ENCODE measurements at places on chromosomes 5 and 9.

DNA sequence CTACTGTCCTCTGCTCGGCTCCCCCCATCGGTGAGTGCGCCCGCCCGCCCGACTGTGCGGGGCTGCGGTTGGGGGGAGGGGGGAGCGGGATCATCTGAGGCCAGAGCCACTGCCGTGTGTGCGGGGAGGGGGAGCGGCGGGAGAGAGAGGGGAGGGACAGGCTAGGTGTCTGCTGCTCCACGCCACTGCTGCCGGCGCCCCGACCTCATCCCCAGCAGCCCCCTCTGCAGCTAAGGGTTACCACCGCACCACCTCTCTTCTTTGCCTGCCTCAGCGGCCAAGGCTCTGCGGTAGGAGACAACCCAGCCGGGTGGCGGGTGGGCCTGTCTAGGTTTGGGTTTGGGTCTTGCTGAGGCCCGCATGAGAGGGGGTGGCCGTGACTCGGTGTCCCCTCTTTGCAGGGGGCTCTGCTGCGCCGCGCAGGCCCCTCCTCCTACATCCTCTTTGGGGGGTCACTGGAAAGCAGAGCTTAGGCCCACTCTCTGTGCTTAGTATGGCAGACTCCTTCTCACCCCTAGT, 670 bp upstream of the PURA start:
- peak; percentile 23 for DNase-seq

GRCh38 chr5:53481887-53482716, 1.7 kb downstream of the FST start:
- DNase-seq: peak; percentile 65

GRCh38 chr5:171808453-171808852, 22.8 kb downstream of the SMIM23 start:
- no peak for DNase-seq

- no peak for DNase-seq
Observed at GRCh38 chr5:386432-387341, 56.3 kb upstream of the EXOC3 start.

DNA sequence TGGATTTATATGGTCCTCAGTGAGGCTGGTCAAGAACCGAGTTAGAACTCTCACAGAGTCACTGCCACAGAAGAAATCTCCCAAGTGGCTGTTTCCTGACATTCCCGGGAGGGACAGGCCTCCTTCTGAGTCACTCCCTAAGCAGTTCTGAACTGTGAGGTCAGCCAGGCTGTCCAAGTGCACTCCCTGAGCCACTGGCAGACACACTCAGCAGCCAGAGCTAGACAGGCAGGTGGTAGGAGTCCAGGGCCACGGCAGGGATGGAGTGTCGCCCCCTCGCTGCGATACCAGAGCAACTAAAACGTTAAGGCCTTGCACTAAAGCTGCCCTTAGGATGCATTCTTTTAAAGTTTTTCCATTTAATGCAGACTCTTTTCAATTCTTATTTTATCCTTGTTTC, 3.4 kb downstream of the IL4 start:
- no peak for DNase-seq

DNA sequence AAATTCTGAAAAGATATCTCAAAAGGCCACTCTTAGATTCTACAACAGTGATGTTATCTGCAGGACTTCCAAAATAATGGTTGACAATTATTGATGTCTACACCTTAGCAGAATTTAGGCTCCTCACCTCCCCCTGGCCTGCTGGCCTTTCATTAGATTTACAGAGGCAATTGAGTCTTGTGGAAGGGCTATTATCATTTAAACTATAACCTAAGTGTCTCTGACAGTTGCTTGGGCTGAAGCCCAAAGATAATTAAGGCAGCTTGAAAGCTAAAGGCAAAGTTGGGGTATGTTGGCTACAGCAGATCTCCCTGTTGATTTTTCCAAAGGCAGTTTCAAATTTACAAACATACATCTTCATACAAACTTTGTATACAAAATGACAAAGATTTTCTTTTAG, 912.3 kb downstream of the TAF11L14 start:
- no peak for DNase-seq

- DNase-seq: no peak
Observed at GRCh38 chr5:61817472-61818326, 485.6 kb downstream of the ZSWIM6 start.

DNA sequence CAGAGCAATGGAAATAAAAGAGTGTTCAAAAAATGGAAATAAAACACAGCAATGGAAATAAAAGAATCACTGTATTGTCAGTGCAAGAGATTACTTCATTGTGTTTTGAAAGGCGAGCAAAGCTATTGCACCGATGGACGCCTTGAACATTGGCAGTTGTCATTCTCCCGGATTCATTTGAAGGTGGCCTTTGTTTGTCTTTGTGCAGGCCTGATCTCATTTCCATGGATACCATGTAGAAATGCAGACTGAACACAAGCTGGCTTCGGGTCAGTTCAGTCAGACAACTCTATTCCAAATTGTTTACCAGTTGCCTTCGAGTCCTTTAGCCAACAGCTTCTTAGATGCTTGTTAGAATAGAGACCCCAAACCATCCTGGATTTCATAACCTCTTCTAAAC, 8.3 kb downstream of the ITGA2 start:
- no peak for DNase-seq

DNA sequence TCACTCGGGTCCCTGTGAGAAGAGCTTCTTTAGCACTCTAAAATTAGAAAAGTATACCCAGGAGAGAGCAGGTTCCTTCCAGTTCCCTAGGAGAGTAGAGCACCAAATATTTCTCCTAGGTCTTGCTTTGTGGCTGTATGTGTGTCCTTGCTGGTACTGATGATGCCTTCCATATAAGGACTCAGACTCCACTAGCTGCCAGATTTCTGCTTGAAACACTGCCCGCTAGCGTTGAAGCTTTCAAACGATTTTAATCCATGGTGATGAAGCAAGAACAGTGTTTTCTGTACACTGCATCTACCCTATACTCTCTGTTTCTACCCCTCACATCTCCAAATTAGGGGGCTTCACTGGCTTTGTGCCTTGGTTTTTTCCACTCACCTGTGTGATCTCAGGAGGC, 2.4 kb upstream of the SMC2 start:
- no peak for DNase-seq

DNA sequence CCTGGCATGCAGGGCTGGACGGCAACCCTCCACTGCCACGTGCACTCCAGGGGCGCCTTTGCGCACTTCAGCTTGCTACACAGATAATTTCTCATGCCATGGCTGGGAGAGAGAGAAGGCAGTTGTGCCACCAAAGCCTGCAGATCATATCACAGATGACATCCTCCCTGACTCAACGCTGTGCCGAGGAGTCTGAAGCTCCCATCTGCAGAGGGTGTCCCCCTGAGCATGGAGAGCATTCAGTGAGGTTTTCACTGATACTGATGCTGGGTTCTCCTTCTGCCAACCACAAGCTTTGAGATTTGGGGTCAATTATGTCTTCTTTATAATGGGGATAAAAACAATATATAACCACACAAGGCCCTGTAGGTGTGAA, 607.4 kb upstream of the ADAMTS16 start:
- DNase-seq: no peak

- DNase-seq: no peak
Observed at GRCh38 chr5:170357955-170358444, 31.2 kb downstream of the KCNMB1 start.

DNA sequence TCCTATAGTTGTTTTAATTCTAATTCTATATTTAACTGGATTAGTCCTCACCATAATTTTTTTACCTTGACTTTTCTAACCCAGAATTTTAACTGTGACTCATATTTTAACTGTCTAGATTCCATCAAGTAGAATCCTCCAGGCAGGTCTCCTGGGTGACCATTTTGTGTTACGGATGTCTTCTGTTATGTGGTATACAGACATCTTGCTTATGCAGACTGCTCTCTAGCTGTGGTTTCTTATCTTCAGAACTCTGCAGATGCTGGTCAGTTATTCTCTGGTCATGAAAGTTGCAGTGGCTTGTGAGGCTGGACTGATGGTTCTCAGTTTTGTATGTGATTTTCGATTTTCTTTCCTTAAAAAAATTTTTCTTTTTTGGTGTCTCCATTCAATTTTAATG, 139.4 kb downstream of the ATG10 start:
- no peak for DNase-seq

- DNase-seq: no peak
Observed at GRCh38 chr9:76756268-76756640, 8.0 kb upstream of the PCA3 start.

- DNase-seq: no peak
Observed at GRCh38 chr5:132215329-132215728, 12.3 kb downstream of the P4HA2 start.

DNA sequence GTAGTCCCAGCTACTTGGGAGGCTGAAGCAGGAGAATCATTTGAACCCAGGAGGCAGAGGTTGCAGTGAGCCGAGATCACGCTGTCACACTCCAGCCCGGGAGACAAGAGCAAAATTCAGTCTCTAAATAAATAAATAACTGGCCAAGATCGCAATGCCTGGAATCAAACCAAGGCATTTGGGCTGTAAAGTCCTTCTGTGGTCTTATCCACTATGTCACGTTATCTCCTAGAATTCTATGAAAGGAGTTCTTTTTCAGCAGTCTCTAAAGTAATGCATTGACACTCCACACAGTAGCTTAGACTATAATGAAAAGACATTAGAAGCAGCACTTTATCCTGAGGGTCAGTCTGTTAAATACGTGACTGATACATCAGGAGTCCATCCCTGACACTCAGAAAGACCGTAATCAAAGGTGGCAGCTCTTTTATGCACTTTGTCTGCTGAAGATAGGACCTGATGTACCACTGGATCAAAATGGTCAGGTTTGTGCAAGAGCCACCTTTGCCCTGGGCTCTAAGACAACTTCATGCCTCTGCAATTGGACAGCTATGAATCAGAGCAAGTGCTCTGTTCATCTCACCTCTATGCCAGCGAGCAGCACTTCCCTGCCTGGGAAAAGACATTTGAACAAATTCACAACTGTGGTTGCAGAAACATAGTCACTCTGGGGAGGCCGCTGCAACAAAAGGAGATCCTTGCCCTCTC, 31.7 kb upstream of the GNA14 start:
- DNase-seq: no peak

All from activated naive CD4-positive, alpha-beta T cell treated with Interleukin-2 at 50 U/mL for 16 hours (primary cell).